ENCODE measurements at places on chromosomes 16 and 17.

DNA sequence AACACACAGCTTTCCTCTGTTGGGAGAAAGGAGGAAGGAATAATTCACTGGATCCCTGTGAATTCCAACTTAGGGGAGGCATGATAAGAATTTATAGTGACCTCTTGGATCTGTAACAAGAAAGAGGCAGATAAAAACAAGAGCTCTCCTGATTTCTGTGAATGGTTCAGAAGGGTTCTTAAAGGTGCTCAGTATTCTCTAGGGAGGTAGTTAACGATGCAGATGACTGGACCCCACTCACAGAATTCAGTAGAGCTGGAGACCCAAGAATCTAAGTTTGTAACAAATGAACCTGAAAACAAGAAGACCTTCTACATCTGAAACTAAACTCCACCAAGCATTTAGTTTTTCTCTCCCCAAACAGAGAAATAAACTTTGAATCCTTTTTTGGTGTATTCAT is 8.6 kb downstream of the ZNRF1 start:
- peaks cover 32% of the 10 kb centered on the region for H3K4me1 ChIP-seq
- no peaks in the 10 kb centered on the region for H3K27me3 ChIP-seq
- H3K4me3 ChIP-seq, result no peak overlapping the region
- no peaks in the 10 kb centered on the region for H3K36me3 ChIP-seq

DNA sequence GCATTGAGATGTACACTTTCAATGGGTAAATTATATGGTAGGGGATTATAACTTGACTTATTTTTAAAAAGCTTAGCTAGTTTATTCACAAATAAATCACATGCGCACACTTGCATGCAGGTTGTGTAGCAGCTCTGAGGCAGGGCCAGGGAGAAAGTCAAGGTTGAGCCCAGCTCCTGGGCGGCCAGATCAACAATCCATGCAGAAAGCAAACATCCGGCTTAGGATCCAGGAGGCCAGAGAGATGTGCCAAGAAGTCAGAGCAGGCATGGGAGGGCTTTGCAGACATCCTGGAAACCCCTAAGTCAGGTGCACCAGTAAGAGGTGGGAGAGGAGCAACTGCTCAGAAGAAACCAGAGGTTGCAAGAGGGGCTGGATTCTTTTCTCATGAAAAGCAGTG is 186.5 kb downstream of the AXIN2 start:
- no peaks in the 10 kb centered on the region for H3K36me3 ChIP-seq
- no peaks in the 10 kb centered on the region for H3K27me3 ChIP-seq
- DNase-seq, result no peak
- H3K27ac ChIP-seq, result no peak overlapping the region

DNA sequence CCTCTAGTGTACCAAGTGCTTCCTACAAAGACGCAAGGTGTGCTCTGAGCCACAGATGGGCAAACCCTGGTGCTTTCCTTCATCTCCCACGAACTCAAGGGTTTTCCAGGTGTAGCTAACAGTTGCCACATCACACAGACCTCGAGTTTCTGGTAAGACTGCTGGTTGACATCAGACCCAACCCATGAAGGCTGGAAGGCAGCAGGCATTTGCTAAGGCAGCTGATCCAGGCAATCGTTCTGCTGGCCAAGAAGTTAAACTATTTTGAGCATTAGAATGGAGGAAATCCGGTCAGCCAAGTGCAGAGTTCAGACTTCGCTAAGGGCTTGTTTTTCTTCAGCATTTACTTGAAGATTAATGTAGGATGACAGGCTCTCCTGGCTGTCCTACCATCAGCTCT is 11.5 kb downstream of the HAS3 start:
- H3K27me3 ChIP-seq, result no peaks in the 10 kb centered on the region
- peaks cover 4% of the 10 kb centered on the region for H3K4me1 ChIP-seq
- DNase-seq, result no peak
- H3K4me3 ChIP-seq, result no peak overlapping the region
- H3K27ac ChIP-seq, result no peak overlapping the region
- H3K36me3 ChIP-seq, result peaks cover 43% of the 10 kb centered on the region

- H3K36me3 ChIP-seq, result peaks cover 8% of the 10 kb centered on the region
- H3K27ac ChIP-seq, result peak overlapping the region; percentile 88
- H3K4me3 ChIP-seq, result peak overlapping the region; percentile 90
- DNase-seq, result peak; percentile 59
- peaks cover 21% of the 10 kb centered on the region for H3K4me1 ChIP-seq
These were observed 1.1 kb downstream of the NAA38 start for GRCh38 chr17:7856011-7856810.

All from PC-3 (cell line).